Cortex of kidney (tissue), 1 donor: ENCODE measurements at places on chromosomes 4 and X.

- DNase-seq: no peak
Observed at GRCh38 chrX:121283921-121284320, 236.5 kb downstream of the GLUD2 start.

- no peak for DNase-seq
Observed at GRCh38 chr4:71648923-71649322, 135.0 kb downstream of the GC start.

DNA sequence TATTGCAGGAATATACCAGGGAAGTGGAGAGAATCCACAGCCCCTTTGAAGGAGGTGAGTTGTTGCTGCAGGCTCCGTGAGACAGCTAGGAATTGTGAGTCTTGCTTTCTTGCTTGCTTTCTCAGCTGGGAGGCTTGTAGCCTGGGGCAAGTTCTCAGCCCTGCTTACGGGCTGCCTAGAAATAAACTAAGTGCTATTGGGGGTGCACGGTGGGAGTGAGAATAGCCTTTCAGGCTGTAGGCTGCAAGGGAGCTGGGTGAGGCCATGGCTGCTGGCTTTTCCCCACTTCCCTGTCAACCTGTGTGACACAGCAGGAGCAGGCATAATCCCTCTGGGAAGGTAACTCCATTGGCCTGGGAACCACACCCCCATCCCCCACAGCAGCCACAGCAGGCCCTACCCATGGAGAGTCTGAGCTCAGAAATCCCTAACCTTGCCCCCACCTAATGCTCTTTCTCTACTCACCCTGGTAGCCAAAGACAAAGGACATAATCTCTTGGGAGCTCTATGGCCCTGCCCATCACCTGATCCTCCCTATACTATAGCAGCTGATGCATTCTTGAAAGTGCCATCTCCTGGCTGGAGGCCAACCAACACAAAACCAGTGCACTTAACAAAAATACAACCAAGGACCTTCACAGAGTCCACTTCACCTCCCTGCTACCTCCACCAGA is 113.0 kb downstream of the MMRN1 start:
- DNase-seq: no peak

DNA sequence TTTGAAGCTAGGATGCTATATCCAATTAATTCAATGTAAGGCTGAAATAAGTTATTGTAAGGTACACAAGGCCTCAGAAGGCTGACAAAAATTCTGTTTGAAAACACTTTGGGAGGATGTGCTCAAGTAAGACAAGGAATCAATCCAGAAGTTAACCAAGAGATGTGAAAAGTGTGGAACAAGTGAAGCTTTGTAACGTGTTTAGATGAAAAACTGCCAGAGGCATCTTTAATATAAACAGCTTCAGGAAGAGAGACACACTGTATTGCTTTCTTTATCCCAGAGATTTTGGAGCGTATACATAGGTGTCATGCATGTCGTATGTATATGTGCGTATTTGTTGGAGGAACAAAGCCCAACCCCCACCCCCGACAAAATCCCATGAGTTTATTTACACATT is 28.3 kb upstream of the YTHDC1 start:
- DNase-seq: no peak

DNA sequence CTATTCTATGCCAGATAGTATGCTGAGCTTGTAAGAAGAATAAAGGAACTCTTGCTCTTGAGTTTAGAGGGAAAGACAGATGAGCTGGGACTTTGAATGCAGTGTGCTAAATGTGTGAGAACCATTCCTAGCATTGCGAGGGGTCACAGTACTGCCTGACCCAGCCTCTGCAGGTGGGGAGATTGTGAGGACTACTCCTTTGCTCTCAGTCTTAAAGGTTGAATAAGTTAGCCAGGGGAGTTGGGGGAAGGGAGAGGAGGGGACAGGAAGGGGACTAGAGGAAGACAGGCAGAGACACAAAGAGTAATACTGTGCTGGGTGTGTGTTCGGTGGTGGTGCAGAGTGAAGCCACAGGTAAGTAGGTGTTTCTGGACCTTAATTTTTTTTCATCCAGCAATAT is 41.7 kb downstream of the DCUN1D4 start:
- DNase-seq: no peak

DNA sequence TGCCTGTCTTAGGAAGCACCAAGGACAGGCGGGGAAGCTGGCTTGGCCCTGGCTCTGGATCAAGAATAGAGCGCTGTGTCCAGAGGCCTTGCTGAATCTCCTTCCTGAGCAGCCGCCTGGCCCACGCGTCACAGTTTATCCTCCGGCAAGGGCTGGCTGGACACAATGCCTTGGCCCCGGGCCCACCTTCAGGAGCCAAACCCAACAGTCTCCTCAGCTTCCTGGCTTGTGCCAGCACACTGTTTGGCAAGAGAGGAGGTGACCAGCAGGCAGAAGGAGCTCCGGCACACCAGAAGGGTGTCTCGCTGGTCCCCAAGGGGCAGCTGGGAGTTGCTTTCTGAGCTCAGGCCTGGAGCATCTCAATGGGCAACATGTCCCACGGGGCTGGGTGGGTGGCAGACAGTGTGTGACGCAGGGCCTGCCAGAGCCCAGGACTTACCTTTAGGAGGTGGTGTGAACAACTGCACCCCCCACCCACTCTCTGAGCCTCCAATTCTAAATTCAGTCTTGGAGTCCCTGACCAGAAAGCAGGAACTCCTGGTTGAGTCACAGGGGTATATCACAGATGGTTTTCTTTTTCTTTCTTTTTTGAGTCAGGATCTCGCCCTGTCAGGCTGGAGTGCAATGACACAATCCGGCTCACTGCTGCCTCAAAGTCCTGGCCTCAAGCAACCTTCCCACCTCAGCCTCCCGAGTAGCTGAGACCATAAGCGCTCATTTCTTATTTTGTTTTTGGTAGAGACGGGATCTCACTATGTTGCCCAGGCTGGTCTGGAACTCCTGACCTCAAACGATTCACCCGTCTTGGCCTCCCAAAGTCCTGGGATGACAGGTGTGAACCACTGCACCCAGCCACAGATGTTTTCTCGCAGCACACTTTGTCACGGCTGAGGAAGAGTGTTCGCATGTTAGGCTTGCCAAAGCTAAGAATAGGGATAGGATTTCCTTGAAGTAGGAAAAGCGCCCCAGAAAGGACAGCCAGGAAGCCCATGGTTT is 361.2 kb downstream of the BCOR start:
- no peak for DNase-seq

- no peak for DNase-seq
Observed at GRCh38 chrX:65757943-65758342, 90.5 kb downstream of the MSN start.

- no peak for DNase-seq
Observed at GRCh38 chr4:5930456-5930855, 37.6 kb upstream of the CRMP1 start.

DNA sequence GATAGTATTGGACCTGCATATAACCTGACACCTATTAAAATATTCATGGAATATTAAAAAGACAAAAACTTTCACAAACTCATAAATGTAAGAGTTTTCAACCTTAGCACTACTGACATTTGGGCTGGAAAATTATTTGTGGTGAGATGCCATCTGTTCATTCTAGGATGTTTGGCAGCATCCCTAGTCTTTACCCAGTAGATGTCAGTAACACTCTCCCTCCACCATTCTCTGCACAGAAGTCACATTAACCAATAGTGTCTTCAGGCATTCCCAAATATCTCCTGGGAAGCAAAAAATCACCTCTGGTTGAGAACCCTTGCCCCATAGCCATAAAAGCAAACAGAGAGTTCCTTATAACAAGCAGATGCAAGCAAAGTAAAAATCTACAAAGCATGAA is 41.4 kb upstream of the NDST4 start:
- no peak for DNase-seq

GRCh38 chr4:74374128-74374527 is 9.2 kb downstream of the EREG start:
- no peak for DNase-seq

DNA sequence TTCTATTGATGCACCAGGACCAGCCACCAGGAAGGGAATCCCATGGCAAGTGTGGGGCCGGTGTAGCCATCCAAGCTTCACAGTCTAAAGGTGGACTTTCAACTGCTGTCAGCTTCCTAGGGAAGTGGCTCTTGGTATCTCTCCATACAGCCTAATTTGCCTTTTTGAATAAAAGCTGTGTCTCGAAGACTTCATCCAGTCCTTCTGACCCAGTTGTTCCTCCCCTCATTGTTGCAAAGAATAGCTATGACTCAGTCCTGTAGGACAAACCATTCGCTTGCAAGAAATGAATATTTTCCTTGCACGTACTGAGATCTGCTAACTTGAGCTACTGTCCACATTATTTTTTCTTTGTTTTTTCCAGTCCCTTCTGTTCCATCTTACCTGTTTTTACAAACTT is 145.1 kb upstream of the CTSO start:
- DNase-seq: no peak

GRCh38 chr4:1493540-1494287 is 87.5 kb upstream of the NKX1-1 start:
- DNase-seq: no peak

DNA sequence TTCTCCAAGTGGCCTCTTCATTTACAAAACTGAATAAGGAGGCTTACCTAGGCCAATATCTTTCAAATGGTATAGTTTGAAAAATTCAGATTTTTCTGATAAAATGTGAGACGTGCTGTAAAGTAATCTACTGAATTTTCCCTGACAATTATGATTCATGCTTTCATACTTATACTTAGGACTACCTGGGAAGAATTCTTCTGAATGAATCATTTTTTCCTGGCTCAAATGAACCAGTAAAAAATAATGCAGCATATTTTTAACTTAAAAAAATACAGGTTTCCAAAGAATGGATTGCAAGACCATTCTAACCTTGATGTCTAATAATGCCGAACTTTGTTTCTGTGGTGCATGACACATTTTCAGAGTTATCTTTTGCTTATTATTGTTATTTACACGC is 375.4 kb downstream of the ZNF674 start:
- no peak for DNase-seq

GRCh38 chr4:19992471-19993093 is 259.1 kb upstream of the SLIT2 start:
- no peak for DNase-seq

DNA sequence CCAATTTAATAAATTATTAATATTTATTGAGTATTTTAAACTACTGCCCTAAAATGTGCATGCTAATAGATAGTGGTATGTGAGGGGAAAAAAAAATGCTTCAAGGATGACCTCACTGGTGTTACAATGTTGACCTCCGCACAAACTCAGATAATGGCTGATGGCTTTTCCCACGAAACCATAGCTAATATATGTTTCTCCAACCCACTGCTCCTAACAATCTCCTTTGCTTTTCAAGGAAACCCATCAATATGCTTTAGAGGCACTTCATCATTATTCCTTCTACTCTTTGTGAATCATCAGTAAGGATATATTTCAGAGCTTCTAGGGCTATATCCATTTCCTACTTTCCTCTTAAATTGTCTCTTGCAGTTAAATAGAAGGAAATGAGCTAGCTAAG is 1752.0 kb upstream of the TENM3 start:
- no peak for DNase-seq

DNA sequence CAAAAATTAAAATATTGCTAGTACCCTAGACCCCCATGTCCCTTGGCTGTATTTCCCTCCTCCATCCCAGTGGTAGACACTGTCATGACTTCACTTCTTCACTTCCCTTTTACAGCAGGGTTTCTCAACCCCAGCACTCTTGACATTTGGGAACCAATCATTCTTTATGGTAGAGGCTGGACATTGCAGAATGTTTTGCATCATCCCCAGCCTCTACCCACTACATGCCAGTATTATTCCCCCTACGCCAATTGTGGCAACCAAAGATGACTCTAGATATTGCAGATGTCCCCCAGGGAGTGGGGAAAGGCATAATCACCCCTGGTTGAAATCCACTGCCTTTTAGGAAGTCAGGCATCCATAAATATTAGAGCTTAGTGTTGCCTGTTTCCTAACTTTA is 138.6 kb downstream of the AMELX start:
- DNase-seq: no peak

- DNase-seq: no peak
Observed at GRCh38 chrX:115898382-115899001, 272.1 kb upstream of the AGTR2 start.

GRCh38 chrX:17412692-17413091 is 37.7 kb downstream of the NHS start:
- no peak for DNase-seq

DNA sequence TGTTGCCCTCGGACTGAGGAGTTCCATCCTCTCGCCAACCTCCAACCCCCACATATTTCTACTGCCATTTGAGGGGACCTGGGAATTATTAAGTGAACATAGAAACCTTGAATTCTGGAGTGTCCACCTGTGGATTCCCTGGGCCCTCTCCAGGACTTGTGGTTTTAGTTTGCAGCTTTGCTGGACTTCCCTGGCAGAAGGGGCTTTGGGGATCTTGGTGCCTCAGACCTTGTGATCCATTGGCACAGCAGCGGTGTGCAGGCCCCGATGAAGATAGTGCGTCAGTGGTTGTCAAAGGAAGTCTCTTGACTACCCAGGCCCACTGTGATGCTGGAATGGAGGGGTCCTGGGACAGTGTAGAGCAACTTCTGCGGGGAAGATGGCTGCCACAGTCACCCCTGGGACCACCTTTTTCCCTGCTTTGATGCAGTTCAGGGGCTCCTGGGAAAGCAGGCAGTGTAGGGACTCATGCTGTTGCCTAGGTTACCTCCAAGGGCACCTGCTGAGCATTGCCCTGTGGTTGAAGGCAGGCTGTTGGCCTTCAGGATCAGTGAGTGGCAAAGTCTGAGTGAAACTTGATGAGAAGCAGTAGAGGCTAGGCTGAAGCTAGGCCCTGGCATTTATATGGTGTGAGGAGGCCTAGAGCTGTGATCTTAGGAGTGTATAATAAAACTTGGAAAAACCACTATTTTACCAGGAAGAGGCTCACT is 2.2 kb downstream of the SLC16A2 start:
- no peak for DNase-seq

GRCh38 chr4:119833611-119834010 is 205.0 kb upstream of the PDE5A start:
- DNase-seq: no peak

DNA sequence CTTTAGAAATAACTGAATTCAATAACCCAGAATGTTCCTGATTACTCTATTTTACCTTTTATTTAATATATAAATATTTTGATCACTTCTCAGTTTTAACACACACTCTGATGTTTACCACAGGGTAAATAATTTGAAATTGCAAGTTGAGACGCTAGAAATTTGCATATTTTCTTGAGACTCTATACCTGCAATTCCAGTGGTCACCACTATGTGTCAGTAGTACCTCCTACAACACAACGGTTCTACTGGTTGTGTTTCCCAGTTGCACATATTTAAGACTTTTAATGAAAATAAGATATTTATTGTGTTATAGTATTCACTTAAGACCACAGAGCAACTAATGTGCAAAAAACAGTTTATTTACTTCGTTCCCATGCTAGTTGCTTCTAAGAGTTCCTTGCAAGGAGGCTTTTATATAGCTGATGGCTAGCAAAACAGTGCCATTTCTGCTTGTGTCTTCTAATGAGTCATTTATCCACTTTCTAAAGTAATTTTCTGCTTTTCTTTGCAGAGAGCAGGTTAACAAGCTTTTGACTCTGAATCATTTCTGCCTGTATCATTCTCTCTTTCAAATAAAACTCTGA is 98.9 kb upstream of the PDLIM3 start:
- DNase-seq: no peak

GRCh38 chr4:20299515-20299914 is 47.8 kb downstream of the SLIT2 start:
- no peak for DNase-seq
